ENCODE measurements at places on chromosomes 12 and 14.

- DNase-seq = no peak
Observed at GRCh38 chr12:81255456-81255855, 177.6 kb downstream of the ACSS3 start.

DNA sequence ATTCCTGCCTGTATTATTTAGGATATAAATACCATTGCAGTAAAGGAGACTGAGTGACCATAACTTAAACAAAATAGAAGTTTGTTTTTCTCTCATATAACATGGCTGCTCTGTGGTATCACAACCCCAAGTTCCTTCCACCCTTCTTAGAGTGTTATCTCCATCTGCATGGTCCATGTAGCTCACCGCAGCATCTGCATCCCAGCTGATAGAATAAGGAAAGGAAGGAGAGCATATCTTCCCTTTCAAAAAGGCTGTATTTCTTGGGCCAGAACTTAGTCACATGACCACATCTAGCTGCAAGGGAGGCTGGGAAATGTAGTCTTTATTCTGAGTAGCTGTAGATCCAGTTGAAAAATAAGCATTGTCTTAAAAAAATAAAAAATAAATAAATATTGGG is 184.8 kb upstream of the NUDT4 start:
- no peak for DNase-seq

- DNase-seq = no peak
Observed at GRCh38 chr14:31059152-31059924, 33.2 kb upstream of the STRN3 start.

DNA sequence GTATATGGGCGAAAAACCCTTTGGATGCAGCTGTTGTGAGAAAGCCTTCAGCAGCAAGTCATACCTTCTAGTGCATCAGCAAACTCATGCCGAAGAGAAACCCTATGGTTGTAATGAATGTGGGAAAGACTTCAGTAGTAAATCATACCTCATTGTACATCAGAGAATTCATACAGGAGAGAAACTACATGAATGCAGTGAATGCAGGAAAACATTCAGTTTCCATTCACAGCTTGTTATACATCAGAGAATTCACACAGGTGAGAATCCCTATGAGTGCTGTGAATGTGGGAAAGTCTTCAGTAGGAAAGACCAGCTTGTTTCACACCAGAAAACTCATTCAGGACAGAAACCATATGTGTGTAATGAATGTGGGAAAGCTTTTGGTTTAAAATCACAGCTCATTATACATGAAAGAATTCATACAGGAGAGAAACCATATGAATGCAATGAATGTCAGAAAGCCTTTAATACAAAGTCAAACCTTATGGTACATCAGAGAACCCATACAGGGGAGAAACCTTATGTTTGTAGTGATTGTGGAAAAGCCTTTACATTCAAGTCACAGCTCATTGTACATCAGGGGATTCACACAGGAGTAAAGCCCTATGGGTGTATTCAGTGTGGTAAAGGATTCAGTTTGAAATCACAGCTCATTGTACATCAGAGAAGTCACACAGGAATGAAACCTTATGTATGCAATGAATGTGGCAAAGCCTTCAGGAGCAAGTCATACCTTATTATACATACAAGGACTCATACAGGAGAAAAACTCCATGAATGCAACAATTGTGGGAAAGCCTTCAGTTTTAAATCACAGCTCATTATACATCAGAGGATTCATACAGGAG is 21.4 kb downstream of the ZNF268 start:
- DNase-seq = no peak

- DNase-seq = no peak
Observed at GRCh38 chr12:125332900-125333299, 267.7 kb downstream of the AACS start.

DNA sequence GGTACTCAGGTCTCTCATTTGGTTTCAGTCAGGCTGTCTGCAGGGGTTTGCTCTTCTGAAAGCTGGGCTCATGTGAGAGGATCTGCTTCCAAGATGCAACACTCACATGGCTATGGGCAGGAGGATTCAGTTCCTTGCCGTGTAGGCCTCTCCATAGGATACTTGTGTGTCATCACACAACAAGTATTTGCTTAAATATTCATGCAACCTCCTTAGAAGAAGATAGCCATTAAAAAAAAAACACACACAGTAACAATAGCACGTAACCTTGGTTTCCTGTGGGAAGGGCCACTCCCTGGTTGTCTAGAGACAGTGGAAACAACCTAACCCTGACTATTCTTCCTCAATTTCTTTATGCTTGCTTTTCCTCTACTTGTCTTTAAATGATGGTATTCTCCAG is 31.8 kb upstream of the CLEC4E start:
- DNase-seq = no peak

GRCh38 chr14:62558451-62558850 is 486.8 kb downstream of the KCNH5 start:
- DNase-seq = no peak
